Testis (tissue), 5 donors: ENCODE measurements at places on chromosomes 6 and 20. TPM values are rescaled to one million over a fixed set of nuclear protein-coding genes. Genes with fewer than 3 reads are reported as not detected.

GRCh38 chr6:10526156-10526555 is 5.0 kb downstream of the GCNT2 start:
- DNase-seq: no peak

DNA sequence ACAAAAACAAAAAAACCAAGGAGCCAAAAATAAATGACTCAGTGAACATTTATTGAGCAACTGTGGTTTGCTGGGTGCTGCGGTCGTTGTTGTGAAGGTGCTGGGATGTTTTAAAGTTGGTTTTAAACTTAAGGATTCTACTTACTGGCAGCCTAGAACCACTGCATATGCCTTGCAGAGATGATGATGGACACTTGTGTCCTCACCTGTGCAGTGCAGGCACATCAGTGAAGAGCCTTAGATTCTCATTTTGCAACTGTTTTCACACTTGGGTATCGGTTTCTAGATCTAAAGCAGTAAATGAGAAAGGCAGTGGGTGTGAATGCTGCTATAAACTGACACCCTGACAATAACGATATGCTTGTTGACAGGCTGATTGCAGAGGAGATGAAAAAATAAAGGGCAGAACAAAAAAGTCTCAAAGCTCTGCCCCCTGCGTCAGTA is 68.8 kb downstream of the UTRN start:
- no peak for DNase-seq

DNA sequence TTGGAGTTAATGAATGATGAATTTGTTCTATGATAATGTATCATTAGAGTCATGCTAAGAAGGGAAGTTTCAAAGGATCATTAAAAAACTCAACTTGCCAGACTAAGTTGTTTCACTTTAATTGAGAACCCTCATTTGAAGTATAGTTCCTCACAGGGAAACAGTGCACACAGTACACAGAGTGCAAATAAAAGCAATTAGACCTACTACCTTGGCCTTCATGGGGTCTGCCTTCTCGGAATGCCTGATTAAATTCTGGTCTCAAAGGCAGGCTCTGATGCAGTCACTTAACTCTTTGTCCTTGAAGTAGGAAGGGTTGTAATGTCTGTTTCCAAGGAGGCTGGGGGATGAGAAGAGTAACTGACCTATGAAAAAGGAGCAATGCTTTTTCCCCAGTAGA is 457.3 kb downstream of the TBC1D32 start:
- DNase-seq: no peak

- DNase-seq: peak; percentile 30
These were observed 3.5 kb downstream of the ZFAND3 start for GRCh38 chr6:37822851-37823682.

- DNase-seq: no peak
These were observed 20.0 kb upstream of the PHF3 start for GRCh38 chr6:63615590-63615989.

DNA sequence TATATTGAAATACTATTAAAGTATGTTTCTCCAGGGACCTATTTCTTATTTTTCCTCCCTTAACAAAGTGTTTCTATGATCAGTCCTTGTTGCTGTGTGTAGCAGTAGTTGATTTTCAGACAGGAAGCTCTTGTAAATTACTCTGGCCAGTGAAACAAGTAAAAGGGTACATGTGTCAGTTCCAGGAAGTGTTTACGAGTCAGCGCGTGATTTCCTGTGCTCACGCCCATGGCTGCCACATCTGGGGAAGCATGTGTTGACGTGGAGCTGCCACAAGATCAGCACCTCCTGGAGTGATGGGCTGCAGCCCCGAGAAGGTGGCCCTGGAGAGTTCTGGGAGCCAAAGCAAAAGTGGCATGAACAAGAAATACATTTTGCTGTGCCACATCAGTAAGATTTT is 38.6 kb upstream of the GGTLC1 start:
- DNase-seq: peak; percentile 45

GRCh38 chr6:85081102-85081501 is 316.7 kb upstream of the TBX18 start:
- DNase-seq: no peak

- DNase-seq: peak; percentile 54
These were observed 51.2 kb upstream of the RNF182 start for GRCh38 chr6:13873288-13874190.

GRCh38 chr6:41063884-41064285 is 8.3 kb downstream of the OARD1 start:
- DNase-seq: no peak

- DNase-seq: no peak
These were observed 33.8 kb downstream of the PHACTR1 start for GRCh38 chr6:12750416-12750815.

DNA sequence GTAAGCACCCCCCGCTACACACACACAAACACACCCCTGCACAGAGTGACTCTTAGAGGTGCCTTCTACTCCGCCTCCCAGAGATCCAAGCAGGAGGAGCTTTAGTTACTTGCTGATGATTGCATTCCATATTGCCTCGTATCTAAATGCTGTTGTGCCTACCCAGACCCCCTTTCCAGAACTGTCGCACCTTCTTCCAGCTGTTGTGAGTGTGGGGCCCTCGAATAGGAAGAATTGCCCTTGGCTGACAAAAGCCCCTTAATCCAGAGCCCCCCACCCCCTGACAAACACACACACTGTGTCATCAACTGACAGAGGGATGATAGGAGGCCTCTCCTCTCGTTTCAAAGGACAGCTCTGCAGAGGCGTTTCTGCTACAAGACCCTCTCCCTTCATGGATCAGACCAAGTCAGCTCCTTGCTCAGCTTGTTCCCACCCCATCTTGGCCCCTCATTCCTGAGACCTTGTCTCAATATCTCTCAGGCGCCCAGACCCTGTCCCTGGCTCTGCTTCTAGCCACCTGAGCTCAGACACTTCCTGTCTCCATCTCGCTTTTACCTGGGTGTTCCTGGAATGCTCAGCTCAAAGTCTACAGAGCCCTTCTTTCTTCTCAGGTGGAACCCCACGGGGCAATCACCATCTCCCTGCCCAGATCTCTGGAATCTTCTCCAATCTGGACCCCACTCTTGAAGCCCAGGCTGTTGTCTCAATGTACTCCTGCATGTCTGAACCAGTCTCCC is 4.0 kb upstream of the VSX1 start:
- DNase-seq: no peak

SCUBE3 gene
- polyA plus RNA-seq: 2.2 TPM

SEC23B gene
- 96.0 TPM for polyA plus RNA-seq

GNAS-AS1 gene
- polyA plus RNA-seq: 1.1 TPM

KCNK5 gene
- 2.3 TPM for polyA plus RNA-seq

TGM3 gene
- 4.9 TPM for polyA plus RNA-seq

KDM1B gene
- polyA plus RNA-seq: 32.1 TPM

PLN gene
- 15.2 TPM for polyA plus RNA-seq
